Iris pigment epithelial cell (primary cell): ENCODE measurements at places on chromosomes 3 and 15.

GRCh38 chr3:187871204-187871591, 125.9 kb upstream of the BCL6 start:
- no peak for DNase-seq

- DNase-seq, result no peak
Observed at GRCh38 chr15:97210277-97210676, 750.2 kb upstream of the ARRDC4 start.

- peak; percentile 61 for DNase-seq
Observed at GRCh38 chr3:187746442-187747281, 1.4 kb upstream of the BCL6 start.

GRCh38 chr15:65363766-65364165, 14.0 kb downstream of the IGDCC3 start:
- no peak for DNase-seq

DNA sequence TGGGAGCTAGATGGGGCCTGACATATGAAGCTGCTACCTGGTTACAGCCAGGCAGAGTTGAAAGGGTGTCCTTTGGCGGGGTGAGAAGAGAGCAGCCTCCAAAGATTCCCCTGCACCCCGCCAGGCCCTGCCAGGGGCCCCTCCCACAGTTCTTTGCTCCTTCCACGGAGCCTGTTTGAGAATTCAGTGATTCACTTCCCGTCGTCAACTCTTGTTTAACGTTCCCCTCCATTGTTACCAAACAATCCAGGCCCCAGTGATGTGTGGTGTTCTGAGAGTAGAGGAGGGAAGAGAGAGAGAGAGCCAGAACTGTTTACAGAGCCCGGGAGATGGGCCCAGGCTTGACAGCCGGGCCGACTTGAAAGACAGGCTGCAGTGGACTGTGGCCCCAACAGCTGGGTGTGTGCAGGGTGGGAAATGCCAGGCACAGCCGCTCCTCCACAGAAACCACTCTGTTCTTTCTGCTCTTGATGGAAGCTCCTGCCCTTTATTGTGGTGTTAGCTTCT, 81.5 kb downstream of the SMAD3 start:
- DNase-seq, result peak; percentile 97
